Motor neuron (in vitro differentiated cells): ENCODE measurements at places on chromosomes 3 and 15. TPM values are rescaled to one million over a fixed set of nuclear protein-coding genes. Genes with fewer than 3 reads are reported as not detected.

HYKK gene
- total RNA-seq = 2.9 and 3.3 TPM in 2 replicates

CNTN3 gene
- 8.4 and 12.8 TPM in 2 replicates for total RNA-seq

CRYGS gene
- total RNA-seq = 3.9 and 4.1 TPM in 2 replicates

APPL1 gene
- total RNA-seq = 25.4 and 26.8 TPM in 2 replicates

SH3BP5 gene
- 38.6 and 73.1 TPM in 2 replicates for total RNA-seq

DUOX1 gene
- 1.6 and 2.3 TPM in 2 replicates for total RNA-seq

- ATAC-seq = no peak
Observed at GRCh38 chr3:124963755-124964154, 29.2 kb upstream of the MUC13 start.

- peak; percentile 78 for ATAC-seq
Observed at GRCh38 chr3:25783661-25784512, 644 bp upstream of the NGLY1 start.

- no peak for ATAC-seq
Observed at GRCh38 chr15:96416934-96417759, 86.6 kb downstream of the NR2F2 start.

- ATAC-seq = peak; percentile 34
Observed at GRCh38 chr3:13016083-13016720, 57.0 kb downstream of the IQSEC1 start.

- ATAC-seq = no peak
Observed at GRCh38 chr15:41895491-41895890, 1.6 kb upstream of the SPTBN5 start.

- no peak for ATAC-seq
Observed at GRCh38 chr15:99130314-99130713, 25.4 kb downstream of the SYNM start.

DNA sequence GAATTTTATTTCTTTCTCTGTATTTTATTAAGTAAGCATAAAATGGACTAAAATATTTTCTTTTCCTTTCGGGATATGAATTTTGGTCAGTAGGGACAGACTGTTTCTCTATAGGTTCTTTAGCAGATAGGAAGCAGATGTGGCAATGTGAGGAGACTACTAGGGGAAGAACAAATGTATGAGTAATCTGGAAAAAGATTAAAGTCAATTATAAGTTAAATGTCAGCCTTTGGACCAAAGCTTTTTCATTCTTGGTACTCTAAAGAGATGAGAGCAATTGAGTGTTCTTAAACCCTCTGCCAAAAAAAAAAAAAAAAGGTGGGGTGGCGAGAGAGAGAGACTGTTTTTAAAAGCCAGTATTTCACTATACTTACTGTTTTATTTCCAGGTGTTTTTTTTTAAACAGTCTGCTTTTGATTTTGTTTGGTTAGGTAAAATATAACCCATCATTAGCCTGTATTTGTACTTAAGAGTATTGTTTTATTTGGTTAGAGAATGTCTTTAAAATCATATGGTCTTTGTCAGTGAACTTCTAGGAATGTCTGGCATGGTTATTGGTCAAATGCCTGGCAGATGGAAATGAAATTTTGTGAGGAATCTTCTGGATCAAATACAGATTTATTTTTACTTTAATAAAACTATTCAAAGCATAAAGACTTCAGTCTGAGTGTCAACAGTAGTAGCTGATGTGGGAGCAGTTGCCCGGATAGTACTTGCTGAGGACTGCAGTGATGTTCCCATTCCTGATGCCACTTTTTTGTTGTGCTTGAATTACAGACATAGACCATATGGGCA lies 63.8 kb downstream of the LRRC49 start:
- ATAC-seq = no peak

DNA sequence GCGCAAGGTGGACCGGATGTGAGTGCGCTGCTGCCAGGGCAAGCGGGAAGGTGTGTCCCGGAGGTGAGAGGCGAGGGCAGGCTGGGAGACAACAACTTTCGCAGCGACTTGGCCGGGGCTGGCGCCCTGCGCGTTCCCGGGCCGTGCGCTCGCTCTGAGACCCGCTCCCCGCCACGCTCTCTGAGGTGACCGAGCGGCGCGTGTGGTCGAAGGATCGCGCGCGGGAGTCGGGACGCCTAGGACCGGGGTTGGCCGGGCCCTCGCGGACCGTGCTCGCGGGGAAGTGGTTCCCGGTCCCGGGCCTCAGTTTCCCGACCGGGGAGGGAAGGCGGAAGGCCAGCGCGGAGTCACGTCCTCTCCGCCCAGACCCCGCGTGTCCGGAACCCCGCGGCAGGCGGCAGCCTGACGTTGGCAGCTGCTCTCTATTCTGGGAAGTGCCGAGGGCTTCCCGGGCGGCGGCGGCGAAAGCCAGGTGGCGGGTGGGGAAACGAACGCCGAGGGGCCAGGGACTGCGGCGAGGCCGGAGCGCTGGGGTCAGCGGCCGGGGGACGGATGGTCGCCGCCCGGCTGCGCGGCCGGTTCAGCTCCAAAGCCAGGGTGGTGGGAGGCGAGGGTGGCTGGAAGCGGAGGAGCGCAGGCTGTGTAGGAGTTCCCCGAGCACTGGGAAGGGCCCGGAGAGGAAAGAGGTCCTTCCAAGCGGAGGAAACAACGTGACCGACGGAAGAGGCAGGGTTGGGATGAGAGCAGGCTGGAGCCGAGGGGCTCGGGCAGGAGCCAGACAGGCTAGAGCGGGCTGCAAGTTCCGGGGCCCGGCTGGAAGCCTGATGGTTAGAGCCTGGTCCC lies 1.0 kb upstream of the IGF2BP2 start:
- peak; percentile 13 for ATAC-seq

DNA sequence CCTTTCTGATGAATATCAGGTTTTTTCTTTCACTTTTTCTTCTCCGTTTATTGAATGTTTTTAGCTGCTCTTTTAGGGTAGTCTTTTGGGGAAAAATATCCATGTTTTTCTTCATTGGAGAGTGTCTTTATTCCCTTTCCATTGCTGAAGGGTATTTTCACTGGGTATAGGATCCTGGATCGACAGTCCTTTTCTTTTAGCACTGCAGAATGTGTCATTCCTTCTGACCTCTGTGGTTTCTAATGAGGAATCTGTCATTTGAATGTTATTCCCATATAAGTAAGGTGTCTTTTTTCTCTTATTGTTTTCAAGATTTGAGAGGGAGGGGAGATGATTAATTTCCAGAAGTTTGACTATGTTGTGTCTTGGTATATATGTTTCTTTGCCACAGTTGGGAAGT lies 96.8 kb downstream of the BBX start:
- no peak for ATAC-seq

- no peak for ATAC-seq
Observed at GRCh38 chr15:47194718-47195117, 522.6 kb upstream of the SEMA6D start.
